ENCODE measurements at places on chromosomes 6 and 20.

GRCh38 chr20:62305149-62305764 lies 2.5 kb downstream of the ADRM1 start:
- no peak for DNase-seq

DNA sequence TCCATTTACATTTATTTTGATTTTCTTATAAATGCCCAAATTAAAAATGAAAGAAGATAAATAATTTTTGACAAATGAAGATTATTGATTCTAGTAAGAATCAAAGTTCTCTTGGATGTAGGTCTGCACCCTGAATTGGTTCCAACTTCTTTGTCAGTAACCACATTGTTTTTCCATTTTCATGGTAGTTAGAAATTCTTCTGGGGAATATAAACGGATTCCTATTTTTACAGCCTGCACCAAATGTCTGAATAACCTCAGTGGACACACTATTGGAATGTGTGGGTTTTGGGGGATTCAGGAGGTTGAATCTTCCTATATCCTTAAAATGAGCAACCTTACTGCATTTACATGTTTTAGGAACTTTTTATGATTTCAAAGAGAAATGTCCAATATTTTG lies 1085.3 kb upstream of the MAP3K7 start:
- DNase-seq = no peak

DNA sequence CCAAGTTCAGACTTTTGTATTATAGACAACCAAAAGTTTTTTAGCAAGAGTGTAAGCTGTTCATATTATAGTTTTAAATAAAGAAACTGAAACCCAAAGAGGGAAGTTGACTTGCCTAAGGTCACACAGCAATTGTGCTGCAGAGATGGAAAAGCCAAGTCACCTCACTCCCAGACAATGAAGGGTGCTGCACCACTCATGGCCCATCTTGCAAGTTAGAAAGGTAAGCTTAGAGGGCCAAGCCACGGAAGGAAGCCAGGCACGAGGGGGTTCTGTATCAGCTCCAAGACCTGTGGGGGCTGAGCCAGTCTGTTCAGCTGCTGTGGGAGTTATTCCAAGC lies 860 bp downstream of the DEFB124 start:
- DNase-seq = no peak

GRCh38 chr20:20237093-20237959 lies 130.6 kb upstream of the INSM1 start:
- DNase-seq = no peak

GRCh38 chr6:71367756-71368155 lies 79.1 kb downstream of the OGFRL1 start:
- no peak for DNase-seq

DNA sequence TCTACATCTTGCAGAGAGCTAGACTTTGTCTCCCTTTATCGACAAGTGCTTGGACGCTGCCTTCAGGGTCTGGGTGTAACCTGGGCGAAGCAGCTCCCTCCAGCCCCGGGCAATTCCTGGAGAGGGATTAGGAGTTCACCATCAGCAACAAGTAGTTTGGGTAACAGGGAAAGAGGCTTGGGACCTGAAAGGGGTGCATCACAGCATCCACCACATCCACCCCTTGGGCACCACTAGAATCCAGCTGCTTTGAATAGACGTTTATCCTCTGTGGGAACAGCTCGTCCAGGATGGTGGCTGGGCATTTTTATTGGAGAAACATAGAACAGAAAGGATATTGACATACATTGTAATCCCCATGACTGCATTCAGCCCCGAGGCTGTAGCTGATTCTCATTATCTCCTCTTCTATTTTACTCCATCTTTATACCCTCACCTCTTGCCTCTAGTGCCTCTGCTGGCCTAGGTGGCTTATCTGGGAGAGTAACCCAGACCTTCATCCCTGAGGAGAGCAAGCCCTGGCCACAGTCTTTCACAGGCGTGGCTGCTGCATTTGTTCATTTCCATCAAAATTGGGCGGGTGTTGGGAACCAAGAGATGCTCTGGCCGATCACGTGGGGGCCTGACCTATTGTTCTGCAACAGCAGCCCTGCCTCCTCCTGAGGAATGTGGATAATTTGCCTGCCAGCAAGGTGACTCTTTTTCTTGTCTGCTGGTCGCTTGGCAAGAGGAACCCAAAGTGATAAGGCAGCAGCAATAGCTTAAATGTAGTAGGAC lies 109.2 kb upstream of the RALGAPA2 start:
- DNase-seq = no peak

DNA sequence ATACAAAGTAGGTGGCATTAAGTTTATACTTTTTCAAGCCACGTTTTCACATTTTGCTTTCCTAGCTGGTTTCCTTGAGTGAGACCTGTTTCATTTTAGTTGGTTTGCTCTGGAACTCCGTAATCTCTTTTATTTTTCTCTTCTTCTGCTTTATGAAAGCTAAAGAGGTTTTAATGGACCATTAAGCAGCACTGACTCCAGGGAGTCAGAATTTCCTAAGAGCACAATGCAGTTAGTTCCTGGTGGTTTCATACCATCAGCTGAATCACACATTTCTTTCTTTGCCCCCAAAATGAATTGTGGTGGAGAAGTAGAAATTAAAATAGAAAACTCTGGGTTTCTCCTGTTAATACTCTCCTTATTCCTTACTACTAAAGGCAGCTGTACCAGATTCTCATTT lies 3.4 kb downstream of the OPN5 start:
- no peak for DNase-seq

- no peak for DNase-seq
Observed at GRCh38 chr6:105745464-105746129, 340.5 kb upstream of the PRDM1 start.

DNA sequence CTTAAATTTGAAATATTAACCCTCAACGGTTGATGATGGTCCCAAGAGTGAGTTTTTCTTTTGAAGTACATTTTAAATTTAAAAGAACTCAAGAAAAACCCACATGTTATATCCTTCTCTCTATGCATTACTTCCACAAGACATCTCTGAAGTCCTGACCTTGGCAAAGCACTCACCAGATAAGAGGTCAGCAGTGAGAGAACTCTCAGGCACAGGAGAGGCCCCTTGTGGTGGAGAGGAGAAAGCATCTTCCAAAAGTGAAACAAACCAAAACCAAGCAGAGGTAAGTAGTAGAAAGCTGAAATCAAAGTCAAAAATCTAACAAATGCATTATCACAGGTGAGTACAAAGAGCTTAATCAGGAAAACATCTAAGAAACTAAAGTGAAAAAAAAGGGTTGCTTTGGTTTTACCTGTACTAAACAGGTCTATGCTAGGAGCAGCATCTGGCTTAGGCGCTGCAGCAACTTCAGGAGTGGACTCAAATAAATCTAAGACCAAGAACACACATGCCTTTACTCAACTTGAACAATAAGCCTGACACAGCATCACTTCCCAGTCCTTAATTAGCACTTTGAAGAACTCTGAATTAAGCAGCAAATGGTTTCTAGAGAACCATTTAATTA lies 80.5 kb downstream of the PRSS35 start:
- DNase-seq = no peak
